ENCODE measurements at places on chromosomes 12 and 14.

- no peak for DNase-seq
These were observed 5.5 kb downstream of the ZFP36L1 start for GRCh38 chr14:68787092-68787992.

GRCh38 chr14:53022593-53022992 is 71.7 kb upstream of the FERMT2 start:
- peak; percentile 78 for DNase-seq

GRCh38 chr14:51547701-51548100 is 104.0 kb upstream of the FRMD6 start:
- no peak for DNase-seq

- DNase-seq = no peak
These were observed 138.4 kb upstream of the PARP11 start for GRCh38 chr12:4011597-4011996.

- DNase-seq = no peak
These were observed 3.8 kb downstream of the ARHGEF25 start for GRCh38 chr12:57614948-57615500.

- no peak for DNase-seq
These were observed 250.3 kb downstream of the SYT1 start for GRCh38 chr12:79114896-79115295.

- DNase-seq = peak; percentile 1
These were observed 224.3 kb upstream of the DCN start for GRCh38 chr12:91406920-91407341.

DNA sequence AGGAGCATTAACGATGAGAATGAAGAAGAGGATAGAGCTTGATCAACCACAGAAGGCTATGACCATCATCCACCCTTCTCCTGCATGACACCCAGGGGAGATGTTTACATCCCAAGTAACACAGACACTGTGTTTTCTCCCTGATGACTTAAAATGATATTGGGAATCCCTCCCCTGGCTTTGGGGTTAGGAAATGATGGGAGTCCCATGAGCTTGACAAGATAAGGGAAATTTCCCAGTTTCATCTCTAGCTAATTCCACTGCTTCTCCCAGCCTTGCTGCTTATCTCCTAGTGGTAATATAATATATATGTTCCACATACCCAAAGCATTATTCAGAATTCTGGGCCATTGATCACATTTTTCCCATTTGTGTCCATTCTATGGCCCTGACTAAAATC is 4.0 kb upstream of the OR6S1 start:
- no peak for DNase-seq

GRCh38 chr14:78927261-78927660 is 757.1 kb downstream of the NRXN3 start:
- no peak for DNase-seq

DNA sequence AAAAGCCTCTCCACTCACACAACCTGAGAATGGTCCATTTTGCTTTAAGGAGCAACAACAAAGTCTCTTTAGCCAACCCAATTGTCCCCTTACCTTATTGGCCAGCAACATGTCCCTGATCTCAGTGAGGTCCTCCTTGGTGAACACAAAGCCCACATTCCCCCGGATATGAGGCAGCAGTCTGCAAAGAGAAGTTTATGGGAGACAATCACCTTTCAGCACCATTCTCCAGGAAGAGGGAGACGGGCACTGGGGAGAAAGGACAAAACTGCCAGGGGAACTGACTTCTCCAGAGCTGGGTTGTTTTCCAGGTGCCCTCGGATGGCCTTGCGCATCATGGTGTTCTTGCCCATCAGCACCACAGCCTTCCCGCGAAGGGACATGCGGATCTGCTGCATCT is 1.9 kb downstream of the RPLP0 start:
- DNase-seq = no peak

DNA sequence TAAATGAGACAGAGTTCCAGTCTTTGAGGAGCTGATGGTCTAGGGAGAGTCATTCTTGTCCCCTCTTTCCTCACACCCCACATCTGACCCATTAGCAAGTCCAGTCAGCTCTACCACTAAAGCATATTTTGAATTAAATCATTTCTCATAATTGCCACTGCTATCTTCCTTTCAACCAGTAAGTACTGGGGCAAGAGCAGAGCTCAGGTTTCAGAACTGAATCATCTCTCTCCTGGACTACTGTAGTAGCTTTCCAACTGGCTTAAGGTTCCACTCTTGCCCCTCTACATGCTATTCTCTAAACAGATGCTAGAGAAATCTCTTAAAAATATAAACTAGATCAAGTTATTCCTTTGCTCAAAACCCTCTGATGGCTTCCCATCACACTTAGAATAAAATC is 218.3 kb downstream of the TTC6 start:
- no peak for DNase-seq

DNA sequence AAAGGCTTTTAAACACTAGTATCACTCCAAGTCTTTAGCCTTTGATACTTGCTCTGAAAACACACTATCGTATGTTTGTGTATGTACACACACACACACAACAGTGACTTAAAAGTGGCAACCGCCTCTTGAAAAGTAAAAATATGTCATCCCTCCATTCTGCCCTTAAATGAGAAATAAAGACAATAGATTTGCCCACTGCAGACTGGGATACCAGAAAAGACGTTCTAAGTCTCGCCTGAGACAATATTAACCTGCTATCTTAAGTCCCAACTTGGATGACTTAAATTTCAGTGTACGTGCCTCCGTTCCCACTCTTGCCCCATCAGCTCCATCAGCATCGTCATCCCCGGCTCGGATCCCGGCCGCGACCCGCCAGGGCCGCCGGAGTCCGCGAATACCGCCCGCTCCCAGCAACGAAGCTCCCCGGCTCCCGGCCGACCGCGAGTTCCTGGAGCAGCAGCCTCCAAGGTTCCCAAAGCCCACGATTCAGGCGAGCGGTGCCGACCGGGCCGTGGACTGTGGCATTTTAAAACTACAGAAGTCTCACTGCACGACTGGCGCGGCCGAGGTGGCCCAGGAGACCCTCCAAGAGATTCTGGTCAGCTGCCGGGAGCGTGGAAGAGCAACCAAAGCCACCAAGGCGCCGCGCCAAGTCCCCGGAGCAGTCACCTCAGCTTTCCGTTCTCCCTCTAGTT is 2.8 kb upstream of the ARID2 start:
- peak; percentile 51 for DNase-seq

- no peak for DNase-seq
These were observed 42.3 kb downstream of the BRAP start for GRCh38 chr12:111643427-111643826.

DNA sequence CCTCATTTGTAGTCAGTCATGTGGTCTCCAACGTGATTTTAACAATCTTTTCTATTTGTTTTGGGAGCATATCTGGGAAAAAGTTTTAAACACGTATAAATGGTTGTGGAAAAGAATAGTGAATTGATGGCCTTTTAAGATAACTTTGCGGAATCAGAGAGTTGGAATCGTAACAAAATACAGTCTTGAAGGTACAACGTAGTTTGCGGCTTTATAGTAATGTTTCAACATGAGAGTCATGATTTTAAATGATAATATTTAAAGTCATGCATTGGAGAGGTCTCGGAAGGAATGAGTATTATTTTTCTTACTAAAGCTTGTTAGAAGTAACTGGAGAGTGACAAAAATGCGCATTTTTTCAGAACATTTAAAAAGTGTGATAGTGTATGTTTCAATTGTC is 1.6 kb downstream of the AEBP2 start:
- DNase-seq = no peak

DNA sequence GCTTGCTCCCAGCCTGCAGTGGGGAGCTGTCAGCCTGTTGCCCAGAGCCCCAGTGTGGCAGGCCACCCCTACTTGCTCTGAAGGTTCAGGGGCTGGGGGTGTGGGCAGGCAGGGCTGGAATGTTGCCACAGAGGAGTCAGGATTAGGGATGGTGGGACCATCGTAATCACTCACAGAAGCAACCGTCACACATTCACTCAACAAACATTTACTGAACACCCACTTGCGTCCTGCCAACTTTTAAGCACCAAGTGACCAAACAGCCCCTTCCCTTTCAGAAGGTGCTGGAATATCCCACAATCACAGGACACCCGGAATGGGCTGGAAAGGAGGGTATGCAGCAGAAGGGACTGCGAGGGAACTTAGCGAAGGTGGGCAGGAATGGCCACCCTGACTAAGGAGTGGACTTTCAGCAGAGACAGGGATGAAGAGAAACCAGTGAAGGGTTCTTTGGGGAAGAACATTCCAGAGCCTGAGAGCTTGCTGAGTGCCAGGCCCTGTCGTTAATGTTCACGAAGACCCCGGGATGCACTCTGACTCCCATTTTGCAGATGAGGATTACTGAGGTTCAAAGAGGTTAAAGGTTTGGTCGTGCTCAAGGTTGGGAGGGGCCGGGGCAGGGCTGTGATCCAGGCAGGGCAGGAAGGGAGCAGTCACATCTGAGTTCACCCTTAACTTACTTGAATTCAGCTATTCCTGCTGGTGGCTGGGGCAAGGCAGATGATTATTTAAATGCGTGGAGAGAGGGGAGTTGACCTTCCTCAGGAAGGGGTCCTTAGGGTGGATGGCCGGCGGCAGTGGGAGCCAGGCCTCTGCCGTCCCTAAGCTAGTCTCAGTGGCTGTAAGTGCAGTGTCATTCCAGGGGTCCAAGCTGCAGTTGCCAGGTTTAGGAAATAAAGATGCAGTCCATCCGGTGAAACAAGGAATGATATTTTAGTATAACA is 2.3 kb upstream of the ZBTB42 start:
- no peak for DNase-seq

DNA sequence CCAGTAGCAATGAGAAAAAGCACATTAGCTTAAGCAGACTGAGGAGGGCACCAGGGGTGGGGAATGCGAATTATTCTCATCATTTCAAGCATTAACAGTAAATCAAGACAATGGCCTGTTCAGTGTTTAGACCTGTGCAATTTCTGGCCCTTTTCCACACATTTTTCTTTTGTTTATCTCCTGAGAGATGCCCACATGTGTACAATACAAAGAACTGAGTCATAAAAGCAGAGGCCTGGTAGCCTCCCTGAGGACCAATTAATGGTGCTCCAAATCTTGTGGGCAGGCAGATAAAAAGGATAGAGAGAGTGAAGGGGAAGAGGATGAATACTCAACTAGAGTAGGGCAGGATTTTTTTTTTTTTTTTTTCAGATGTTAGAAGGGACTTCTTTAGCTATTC is 480.8 kb downstream of the RERGL start:
- no peak for DNase-seq

DNA sequence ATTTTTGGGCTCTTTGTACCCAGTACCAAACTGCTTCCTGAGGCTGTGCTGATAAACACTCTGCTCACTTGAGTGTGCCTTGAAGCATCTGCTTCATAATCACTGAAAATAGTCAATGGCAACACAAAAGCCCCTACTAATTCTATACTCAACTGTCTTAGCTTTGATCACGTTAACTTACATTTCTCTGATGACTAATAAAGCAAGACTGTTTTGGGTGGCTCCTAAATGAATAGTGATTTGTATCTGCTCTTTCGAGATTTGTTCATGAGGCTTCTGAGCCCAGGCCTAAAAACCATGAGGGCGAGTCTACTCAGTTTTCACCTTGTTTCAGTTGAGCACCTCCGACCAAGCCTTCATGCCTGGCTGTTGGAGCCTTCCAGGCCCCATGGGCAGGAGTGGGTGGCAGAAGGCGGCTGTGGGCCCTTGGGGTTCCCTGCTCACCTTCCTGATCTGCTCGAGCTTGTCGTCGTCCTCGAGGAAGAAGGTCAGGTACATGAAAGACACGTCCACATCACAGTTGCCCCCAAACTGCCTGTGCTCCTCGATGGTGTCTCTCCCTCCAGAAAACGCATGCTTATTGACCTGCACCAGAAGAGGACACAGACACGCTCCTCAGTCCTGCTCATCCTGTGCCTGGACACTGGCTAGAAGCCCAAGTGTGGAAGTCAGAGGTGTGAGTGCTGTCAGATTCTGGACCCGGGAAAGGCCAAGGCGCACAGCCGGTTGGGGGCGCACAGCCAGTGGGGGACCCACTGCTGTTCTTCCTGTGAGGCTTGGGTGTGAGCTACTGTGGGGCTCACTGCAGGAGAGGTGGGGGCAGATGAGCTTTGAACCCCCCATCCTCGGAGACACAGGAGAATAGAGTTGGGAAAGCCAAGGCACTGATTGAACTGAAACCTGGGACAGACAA is 13.7 kb downstream of the SLC25A47 start:
- no peak for DNase-seq

DNA sequence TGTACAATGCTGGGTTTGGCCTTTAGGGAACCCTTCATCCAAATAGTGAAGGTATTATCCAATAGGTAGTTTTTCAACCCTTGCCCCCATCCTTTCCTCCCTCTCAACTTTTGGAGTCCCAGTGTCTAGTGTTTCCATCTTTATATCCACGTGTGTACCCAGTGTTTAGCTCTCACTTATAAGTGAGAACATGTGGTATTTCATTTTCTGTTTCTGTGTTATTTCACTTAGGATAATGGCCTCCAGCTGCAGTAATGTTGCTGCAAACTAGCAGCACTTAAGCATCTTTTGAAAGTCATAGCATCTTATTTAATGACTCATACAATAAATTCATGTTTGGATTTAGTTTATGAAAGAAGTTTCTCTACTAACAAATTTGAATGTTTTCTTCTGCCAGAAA is 442.5 kb downstream of the NELL2 start:
- DNase-seq = no peak

GRCh38 chr12:112001576-112001975 is 11.4 kb downstream of the TMEM116 start:
- DNase-seq = no peak

DNA sequence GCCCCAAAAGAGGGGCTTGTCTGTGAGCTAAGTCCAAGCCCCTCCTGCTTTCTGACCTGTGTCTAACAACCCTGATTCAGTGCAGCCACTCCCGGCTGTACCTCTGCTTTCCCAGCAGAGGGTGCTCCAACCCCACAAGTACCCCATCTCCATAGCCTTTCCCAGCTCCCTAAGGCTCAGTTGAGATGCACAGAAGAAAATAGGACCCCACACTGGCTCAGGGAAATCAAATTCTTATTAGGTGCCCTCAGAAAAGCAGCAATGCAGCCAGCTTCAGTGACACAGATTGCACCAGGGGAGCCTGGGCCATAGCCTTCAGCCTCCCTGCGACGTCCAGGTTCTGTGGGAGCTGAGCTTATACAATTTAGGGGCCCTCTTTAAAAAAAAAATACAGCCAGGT is 49.9 kb downstream of the LRRC74A start:
- DNase-seq = peak; percentile 67

DNA sequence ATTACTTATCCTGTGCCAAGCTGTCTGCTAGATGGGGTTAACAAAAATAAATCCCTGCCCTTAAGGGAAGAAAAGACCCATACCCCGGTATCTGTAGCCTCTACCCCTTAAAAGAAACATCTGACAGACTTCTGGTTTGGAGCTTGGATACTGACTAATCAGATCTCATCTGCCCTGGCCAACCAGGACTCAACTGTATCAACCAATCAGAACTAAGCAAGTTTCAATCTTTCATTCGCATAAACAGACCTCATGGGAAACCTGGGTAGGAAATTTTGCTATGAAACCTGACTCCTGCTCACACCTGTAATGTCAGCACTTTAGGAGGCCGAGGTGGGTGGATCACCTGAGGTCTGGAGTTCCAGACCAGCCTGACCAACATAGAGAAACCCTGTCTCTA is 26.4 kb upstream of the PRMT8 start:
- no peak for DNase-seq
